ENCODE measurements at places on chromosomes 4 and X.

DNA sequence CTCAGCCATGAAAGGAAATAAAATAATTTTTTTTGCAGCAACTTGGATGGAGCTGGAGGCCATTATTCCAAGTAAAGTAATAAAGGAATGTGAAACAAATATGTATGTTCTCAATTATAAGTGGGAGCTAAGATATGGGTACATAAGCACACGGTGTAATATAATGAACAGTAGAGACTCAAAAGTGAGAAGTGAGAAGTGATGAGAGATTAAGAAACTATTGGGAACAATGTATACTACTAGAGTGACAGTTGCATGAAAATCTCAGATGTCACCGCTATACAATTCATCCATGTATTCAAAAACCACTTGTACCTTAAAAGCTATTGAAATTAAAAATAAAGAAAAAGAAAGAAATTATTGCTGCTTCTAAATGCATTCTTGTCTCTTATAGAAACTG lies 182.9 kb upstream of the TACR3 start:
- no peak for DNase-seq

DNA sequence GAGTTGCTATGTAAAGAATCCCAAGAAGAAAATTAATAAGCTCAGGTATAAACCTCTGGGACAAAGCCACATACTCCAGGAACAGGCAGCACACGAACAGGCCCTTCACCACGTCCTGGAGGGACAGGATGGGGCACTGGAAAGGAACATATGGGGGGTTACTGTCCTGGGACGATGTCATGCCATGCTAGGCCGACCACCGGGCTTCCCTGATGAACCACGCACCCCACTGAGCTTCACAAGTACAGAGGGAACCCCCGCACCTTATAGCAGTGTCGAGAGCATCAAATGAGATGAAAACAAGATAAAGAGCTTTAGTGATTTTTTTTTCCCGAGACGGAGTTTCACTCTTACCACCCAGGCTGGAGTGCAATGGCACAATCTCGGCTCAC lies 19.1 kb downstream of the NOP14 start:
- no peak for DNase-seq

DNA sequence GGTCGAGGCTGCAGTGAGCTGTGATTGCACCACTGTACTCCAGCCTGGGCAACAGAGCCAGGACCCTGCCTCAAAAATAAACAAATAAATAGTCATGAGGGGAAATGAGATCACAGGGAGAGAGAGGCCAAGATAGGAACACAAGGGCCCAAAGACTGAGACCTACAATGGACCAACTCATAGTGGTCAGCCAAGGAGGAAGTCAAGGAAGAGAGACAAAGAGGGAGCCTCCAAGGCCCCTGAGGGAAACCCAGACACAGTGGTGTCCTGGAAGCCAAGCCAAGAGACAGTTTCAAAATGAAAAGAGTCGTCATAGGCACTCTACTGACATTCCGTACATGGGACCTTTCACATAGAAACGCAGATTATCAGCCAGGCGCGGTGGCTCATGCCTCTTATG lies 153.3 kb downstream of the BCOR start:
- no peak for DNase-seq

DNA sequence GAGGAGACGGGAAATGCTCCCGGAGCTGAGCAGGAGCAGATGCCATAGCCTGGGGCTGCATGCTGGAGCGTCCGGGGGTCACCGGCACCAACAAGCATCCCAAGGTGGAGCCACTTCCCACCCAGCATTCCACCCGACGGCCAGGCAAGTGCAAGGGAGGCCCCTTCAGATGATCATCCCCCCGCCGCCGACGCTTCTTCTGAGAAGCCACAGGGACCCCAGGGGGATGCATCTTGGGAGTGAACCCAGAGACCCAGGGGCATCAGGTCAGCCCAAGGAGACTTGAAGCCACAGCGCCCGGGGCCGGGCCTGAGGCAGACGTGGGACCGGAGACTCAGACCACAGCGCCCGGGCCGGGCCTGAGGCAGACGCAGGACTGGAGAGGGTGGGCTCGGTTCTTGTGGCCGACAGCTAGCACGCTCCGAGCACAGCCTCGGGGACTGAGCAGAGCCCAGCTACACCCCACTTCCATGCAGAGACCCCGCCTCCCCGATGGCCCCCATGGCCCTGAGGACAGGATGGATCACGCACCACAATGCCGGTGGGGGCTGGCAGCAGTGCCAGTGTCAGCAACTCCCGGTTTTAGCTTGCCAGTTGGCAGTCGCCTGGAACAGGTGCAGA lies 33.0 kb upstream of the CPLX1 start:
- DNase-seq = no peak

GRCh38 chr4:123412700-123413512 lies 16.3 kb downstream of the SPRY1 start:
- no peak for DNase-seq

- DNase-seq = no peak
These were observed 117.3 kb downstream of the FAM13A start for GRCh38 chr4:88939697-88940096.

GRCh38 chrX:125765347-125765746 lies 400.7 kb downstream of the DCAF12L2 start:
- no peak for DNase-seq

DNA sequence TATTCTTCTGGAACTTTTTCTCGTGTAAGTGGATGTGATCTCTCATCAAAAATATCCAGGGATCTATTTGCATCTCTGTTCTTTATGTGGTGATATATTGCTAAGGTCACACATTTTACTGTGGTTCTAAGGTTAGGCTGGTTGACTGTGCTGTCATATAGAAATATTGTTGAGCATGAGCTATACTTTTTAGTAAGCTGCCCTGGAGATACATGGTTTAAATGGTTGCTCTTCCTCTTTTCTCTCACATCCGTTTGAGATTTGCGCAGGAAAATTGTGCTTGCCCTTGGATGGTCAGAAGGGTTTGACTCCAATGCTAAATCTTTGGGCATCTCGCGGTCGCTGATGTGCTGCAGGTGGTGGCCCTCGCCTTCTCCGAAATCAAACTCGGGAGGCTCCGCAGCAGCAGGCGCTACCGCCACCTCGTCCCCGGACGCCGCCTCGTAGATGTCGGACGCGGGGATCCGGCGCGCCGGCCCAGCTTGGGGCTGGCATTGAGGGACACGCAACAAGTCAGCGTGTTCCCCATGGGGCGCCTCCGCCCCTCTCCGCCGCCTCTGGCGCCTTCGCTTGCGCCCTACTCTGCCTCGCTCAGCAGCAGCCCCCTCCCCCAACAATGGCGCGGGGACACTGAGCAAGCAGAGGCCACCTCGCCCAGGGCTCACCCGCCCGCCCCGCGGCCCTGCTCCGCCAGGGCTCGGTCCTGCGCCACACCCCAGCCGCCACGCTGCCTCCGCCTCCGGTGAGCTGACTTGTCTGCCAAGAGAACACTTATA lies 154.5 kb downstream of the MSN start:
- peak; percentile 23 for DNase-seq

DNA sequence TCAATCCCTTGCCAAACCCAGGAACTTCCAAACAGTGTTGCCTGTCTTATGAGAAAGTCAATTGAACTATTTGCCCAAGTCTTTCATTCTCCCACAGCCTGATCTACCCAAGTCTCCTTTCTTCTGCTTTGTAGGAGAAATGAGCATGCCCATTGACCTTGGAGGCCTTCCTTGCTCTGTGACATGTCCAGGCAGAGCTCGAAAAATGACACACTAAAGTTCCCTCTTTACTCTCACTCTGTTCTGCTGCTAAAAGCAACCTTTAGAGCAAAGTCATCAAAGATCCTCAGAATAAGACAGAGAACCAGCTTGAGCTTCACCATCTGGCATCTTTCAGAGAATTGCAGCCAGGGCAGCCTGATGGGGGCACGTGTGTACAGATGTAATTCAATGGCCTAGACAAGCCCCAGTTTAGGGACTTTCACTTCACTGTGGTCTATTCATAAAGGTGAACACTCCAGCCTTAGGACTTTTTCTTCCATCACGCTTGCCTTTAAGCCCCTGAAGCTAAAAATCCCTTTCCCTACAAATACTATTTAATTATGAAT lies 136.4 kb downstream of the AMELX start:
- DNase-seq = no peak

DNA sequence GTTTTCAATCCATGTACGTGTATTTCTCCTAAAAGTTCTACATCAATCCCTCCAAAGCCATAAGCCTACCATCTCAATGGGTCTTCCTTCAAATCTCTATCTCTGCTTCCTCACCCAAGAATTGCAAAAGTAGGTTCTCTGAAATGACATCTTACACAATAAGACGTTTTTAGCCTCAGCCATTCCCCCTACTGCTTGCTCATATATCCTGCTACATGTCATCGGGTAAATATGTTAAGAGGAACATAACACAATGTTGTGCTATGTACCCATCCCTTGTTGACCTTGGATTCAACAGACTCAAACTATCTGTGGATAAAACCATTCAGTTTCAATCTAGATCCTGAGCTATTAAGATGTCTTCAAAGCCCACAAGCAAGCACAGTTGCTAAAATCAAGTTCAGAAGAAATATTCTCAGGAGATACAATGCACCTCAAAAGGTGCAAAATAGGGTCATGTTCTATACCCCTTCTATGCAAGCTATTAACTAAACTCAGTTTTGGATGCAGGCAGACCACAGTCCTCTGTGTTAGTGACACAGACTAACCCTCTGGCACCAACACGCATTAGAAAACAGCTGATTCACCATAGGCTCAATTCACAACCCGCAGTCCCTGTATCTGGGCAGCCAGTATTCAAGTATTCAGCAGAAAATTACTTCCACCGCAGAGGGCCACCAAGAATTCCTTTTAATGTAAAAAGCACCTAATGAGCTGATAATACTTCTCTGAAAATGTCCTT lies 56.8 kb downstream of the CD99L2 start:
- DNase-seq = no peak

GRCh38 chr4:143406523-143406922 lies 69.8 kb downstream of the GAB1 start:
- no peak for DNase-seq

GRCh38 chr4:113582737-113583136 lies 178.8 kb downstream of the CAMK2D start:
- no peak for DNase-seq

- DNase-seq = no peak
These were observed 74.1 kb downstream of the ARSJ start for GRCh38 chr4:113905301-113905700.

DNA sequence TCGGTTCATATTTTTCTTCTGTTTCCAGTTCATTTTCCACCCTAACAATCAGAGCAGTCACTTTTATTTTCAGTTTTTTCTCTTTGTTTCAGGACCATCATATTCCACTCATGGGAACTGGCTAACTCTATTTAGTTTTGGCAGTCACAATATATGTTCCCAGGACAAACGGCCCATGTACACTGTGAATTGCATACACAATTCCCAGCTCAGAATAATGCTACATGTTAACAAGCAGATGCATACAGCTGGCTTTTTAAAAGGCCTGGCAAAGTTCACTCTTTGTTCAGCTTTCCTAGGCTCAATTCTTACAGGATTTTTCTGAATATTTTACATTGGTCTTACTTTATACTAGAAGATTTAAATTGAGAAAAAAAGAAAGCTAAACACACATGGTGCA lies 224.9 kb downstream of the ANKRD50 start:
- DNase-seq = no peak

DNA sequence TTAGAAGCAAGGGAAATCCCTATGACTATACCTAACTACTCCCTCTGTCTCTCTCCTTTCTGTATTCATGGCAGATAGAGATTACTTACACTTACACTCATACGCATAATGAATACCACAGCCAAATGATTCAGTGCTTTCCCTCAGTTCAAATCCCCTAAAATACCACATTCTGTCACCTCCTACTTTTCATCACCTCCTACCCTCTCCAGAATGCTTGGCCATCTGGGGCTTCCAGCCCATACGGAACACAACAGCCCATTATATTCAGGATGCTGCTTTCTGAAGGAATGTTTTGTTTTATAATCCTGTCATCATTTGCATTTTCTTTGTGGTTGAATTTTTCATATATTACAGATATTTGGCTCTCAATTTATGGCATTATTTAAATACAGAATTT lies 361.6 kb downstream of the GRIA2 start:
- no peak for DNase-seq

- DNase-seq = no peak
These were observed 148.7 kb upstream of the PTCHD1 start for GRCh38 chrX:23185951-23186350.

- DNase-seq = no peak
These were observed 985.4 kb upstream of the INTU start for GRCh38 chr4:126647320-126647719.

DNA sequence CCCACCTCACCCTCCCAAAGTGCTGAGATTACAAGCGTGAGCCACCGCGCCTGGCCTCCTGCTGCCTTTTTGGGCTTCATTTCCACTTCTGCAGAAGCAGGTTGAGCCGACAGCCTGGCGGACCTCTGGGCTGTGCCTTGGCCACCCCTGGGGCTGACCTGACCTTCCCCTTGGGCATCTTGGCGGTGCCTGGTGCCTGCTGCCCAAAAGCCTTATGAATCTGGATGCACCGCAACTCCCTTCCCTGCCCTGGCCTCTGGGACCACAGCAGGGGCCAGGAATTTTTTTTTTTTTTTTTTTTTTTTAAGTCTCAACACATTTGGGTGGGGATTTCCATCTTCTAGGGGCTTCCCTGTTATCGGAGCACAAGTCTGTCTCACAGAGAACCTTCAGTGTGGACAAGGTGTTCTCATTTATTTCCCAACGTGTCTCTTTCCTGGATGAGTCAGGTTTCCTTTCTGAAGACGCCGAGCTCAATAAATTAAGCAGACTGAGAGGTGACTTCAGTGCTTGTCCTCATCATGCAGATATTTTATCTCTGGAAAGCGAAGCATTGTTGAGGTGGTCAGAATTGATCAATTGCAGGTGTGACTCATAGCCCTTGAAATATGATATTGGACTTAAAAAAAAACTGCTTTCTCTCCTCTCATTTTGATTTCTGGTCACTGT lies 79.7 kb downstream of the SHROOM2 start:
- DNase-seq = no peak

GRCh38 chr4:182343453-182343852 lies 100.3 kb downstream of the TENM3 start:
- DNase-seq = no peak

DNA sequence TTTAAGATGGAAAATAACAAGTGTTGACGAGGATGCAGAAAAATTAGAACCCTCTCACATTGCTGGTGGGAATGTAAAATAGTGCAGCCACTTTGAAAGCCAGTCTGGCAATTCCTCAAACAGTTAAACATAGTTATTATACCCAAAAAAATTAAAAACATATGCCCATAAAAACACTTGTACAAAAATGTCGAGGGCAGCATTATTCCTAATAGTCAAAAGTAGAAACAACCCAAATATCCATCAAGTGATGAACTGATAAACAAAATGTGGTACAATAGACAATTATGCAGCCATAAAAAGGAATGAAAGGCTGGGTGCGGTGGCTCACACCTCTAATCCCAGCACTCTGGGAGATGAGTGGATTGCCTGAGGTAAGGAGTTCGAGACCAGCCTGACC lies 6.3 kb downstream of the IDS start:
- no peak for DNase-seq

- no peak for DNase-seq
These were observed 90.7 kb downstream of the CDS1 start for GRCh38 chr4:84673475-84674240.

Data from CD4-positive, alpha-beta T cell treated with Interleukin-15 for 4 hours (primary cell).